ENCODE measurements at places on chromosomes 1 and 21.

GRCh38 chr1:230905733-230906132 lies 37.4 kb upstream of the C1orf198 start:
- no peak for DNase-seq

GRCh38 chr1:225539069-225539468 lies 111.2 kb upstream of the LBR start:
- DNase-seq = no peak

DNA sequence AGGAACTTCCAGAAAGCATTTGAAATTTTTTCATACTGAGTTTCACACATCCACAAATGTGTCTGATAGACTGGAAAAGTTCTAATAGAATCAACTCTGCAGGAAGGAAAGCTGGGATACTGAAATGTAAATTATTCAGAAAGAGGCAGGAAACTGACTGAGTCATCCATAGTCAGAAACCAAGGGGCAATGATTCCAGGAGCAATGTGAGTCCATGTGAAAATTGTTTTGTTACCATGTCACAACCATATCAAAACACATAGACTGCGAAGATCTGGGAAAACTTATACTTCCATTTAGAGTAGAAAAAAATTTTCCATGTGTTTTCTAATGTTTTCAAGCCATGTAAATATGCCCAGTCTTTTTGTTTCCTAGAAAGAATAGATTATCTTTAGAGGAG lies 142.3 kb upstream of the TMPRSS15 start:
- no peak for DNase-seq

- no peak for DNase-seq
Measured at GRCh38 chr1:61455400-61455799, 269.5 kb downstream of the TM2D1 start.

DNA sequence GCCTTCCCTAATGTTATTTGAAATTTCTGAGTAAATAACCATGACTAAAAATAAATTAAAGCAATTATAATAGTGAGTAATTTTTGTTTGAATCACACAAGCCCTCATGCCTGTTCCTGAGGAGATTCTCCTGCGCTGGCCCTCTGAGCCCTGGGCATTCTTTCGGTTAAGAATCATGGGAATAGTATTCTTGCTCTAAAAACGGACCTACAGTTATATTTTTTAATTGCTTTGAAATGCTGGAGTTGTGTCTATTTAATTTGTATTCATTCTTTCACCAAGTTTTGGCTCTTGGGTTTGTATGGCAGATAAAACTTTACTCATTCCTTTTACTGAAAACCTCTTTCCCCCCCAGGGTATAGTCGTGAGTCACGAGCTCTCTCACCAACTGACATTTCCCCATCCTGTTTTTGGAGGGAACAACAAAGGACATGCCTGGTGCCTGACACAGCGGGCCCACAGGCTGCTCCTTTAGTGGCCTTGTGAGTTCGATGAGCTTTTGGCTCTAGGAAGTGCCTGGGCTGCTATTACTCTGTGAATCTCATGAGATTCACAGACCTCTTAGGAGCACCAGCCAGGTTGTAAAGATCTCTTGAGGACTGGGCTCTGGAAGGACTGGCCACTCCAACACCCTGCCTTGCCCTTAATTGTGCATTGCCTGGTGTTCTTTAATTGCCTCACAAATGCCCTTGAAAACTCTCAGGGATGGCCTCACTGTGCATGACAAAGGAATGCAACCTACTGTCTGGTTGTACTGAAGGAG lies 58.6 kb downstream of the DDR2 start:
- no peak for DNase-seq

DNA sequence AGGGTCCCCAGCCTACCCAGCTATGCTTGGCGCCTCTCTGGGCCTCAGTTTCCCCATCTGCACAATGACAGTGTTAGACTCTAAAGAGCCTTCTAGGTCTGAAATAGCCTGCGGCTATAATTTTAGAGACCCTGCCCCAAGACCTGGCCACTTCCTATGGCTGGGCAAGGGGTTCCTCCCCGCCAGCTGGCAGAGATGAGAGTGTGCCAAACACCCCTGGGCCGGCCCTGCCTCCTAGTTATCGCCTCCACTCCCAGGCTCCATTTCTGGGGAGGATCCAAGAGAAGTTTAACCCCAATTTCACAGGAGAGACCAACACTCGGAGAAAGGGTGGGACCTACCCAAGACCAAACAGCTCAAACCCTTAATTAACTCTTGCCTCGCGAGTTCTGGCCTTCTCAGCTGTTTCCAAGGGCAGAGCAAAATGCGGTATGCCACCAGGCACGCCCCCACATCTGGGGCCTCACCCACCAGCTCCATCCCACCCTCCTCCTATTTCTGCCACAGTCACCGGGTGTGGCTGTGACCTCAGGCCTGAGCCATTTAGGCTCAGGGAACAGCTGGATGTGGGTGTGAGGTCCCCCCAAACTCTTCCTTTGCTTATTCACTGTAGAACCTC lies 35.7 kb downstream of the TTC39A start:
- DNase-seq = no peak

- no peak for DNase-seq
Measured at GRCh38 chr1:211633524-211633846, 41.9 kb downstream of the NEK2 start.

DNA sequence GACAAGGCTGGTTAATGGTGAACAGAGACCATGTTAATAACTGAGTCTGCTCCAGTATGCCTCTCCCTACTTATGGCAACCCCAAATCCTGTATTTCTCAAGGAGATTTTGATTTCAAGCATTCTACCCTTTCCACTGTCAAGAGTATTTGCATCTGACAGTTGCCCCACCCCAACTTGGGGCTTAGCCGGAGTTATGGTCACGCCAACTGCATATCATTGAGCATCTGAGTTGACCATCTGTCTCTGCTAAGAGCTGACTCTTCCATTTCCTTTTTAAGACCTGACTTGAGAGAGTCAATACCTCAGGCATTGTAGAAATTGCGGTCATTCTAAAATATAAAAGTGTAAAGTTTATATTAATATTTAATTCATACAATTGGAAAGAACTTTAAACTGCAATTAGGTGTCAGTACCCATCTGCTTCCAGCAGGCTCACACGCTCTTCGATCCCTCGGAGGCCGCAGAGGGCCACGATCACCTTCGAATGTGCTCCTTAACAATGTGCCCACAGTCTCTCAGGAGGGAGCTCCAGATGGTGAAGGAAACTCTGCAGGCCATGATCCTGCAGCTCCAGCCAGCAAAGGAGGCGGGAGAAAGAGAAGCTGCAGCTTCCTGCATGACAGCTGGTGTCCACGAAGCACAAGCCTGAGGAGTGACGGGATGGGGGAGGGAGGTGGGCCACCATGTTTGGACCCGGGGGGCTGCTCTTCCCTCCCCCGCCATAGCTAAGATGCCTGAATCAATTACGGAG lies 409.8 kb downstream of the DISC1 start:
- no peak for DNase-seq

DNA sequence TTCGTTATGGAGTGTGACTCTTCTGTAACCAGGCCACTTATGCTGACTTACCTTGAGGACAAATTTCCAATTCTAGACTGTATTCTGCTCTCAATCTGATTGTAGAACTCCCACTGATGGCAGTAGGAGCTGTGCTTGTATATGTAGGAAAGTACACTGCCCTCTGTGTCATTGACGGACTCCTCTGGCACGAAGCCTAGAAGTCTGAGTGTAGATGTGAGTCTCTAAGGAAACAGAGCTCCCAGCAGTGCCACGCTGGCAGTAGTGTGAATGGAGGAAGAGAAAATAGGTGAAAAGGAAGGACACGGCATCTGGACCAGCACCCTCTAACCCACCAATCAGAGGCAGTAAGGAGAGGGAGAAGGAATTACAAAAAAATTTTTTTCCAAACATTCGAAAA lies 130.4 kb upstream of the ADGRL2 start:
- no peak for DNase-seq

DNA sequence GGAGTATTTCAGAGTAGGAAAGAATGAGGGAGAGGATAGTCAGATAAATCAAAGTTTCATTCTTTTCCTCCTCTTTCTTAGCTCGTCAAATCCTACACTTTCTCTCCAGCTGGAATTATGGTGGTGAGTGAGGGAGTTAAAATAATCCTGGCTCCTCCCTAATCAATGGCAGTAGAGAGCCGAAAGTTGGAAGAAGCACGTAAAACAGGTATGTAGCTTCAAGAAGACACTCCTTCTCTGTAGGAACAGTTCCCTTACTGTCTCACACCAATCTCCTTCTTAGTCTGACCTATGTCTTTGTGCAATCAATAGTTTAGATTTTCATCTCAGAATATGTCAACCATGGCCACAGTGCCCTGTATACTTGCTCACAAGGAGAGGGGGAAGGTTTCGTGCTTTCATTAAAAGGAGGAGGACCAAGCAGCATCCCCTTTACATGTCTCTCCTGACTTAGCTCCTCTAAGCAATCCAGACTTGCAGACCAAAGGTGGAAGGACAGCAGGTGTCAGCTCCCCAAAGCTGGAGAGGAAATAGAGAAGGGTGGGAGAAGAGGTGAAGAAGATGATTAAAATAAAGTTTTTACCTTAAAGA lies 878 bp downstream of the MINDY1 start:
- DNase-seq = no peak

GRCh38 chr1:63099188-63099587 lies 223.2 kb upstream of the FOXD3 start:
- no peak for DNase-seq

DNA sequence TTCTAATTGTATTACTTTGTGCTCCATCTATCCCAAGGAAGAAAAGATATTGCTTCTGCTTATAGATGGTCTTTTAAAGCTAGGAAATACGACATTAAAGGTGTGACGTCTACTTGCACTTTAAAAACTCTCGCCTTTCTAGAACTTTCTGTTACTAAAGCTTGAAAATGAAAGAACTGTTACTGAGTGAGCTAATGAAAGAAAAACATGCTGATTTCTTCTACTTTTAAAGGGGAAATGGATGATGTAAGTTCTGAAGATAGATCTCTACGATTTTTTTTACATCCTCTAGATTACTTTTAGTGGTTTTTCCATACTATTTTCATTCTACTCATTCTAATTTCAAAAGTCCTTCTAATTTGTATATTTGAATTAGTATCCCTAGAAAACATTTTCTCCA lies 387.5 kb downstream of the USP25 start:
- DNase-seq = no peak

DNA sequence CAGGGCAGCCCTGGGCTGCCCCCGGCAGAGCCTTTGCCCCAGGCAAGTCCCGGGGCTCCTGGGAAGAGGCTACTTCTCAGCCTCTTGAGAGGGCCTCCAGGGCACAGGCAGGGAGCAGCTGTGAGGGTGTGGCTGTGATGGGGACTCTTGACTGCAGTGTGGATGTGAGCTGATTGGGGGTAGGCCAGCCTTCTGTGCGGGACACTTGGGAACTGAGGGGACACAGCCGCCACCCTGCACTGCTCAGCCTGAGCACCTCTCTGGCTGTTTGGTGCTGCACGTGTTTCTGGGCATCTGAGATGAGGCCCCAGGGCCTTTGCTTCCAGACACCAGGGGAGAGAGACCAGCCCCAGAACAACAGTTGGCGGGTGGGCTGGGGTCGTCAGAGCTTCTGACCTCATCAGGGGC lies 62.1 kb downstream of the SKI start:
- no peak for DNase-seq

DNA sequence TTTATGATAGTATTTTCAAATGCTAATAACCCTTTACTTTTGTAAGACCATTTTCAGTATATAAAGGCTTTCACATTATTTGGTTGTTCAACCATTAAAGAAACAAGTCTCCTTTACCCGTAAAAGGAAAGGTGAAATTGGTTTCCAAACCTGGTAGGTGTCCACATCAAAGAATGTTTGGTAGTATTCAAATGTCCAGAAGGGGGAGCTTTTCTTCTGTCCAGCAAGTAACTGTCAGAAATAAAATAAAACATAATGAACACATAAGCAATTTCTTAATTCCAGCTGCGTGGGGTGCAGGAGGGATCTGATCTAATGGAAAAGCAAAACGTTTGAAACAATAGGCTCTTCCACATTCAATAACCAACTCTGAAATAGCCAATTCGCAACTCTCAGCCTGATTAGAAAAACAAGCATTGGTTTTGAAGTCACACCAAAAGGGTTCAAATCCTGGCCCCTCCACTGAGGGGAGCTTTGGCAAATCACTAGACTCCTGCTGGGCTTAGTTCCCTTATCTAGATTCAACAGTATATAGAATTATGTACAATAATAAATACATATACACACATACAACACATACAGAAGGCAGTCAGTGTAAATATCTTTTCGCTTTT lies 11.0 kb downstream of the YIPF1 start:
- DNase-seq = no peak

DNA sequence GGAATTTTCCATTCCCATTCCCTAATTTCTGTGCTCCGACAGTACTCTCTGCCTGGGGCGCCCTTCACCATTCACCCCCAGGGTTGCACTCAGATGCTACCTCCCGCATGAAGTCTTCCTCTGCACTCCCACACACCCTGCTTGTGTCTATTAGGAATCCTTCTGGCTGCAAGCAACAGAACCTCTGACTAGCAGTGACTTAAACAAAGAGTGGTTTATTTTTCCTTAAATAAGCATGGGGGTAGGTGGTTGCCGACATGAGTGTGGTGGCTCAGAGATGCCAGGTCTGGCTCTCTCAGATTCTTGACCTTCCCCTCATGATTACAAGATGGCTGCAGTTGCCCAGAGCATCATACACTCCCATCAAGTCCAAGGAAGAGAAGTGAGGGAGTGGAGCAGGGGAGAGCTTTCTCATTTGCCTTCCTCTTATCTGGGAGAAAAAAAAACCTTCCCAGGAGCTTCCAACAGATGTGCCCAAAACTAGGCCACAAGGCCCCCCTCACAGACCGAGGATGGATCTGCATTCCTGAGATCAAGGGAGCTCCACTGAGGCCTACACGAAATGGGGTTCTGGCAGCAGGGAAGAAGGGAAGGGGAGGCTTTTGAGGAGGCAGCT lies 49.6 kb upstream of the LBR start:
- no peak for DNase-seq

DNA sequence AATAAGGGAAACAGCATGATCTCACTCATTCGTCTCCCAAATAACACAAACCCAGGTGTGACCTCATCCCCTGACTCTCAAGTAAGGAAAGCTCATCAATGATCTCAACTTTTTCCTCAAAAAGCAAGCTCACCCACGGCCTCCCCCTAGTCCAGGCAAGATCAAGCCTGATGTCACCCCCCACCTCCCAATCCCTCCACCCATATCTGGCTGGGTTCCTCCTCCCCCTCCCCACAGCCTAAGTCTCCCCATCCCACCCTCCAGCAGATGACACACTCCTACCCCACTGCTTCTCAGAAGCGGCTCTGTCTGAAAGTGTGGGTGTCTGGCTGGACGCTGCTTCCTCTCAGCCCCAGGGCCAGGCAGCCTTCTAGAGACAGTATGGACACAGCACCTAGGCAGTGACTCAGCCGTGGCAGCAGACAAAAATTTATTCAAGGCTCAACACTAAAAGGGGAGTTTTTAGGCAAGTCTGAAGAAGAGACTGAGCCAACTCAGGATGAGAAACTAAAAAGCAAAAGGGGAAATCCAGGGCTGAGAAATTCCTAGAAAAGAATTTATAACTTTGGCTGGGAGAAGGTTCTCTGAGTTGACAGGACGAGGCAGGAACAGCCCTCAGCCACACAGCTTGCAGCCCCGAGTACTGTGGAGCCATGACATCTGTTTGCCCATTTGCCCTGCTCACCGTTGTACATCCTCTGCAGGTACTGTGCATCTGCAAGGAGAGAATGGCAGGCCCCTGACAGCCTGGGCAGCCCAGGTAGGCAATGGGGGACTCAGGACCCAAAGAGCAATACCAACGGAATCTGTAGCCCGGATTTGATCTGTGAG lies 81.6 kb upstream of the LRRC8D start:
- DNase-seq = peak; percentile 39

GRCh38 chr1:204349602-204350001 lies 10.1 kb downstream of the PLEKHA6 start:
- DNase-seq = no peak
